ENCODE measurements at places on chromosomes 11 and 22. TPM values are rescaled to one million over a fixed set of nuclear protein-coding genes. Genes with fewer than 3 reads are reported as not detected.

GRCh38 chr11:116984589-116984988 lies 113.6 kb downstream of the SIK3 start:
- DNase-seq = peak; percentile 93

Gene DEPDC7
- 53.8 TPM for total RNA-seq

DNA sequence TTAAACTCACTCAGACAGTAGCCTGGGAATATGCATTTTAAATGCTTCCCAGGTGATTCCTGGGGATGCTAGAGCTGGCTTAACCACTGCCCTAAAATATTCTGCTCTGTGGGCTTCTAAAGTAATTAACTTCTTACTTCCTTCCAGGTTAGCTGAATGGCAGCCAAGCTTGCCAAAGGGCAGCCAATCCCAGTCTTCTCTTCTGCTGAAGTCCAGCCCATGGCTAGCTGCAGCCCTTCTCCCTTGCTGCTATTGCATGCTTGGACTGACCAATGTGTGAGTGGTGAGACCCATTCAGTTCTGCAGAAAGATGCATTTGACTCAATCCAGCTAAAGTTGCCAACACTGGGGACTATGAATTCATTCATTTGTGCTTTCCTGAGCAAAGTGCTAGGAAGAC lies 411.9 kb downstream of the SOX6 start:
- no peak for DNase-seq

DNA sequence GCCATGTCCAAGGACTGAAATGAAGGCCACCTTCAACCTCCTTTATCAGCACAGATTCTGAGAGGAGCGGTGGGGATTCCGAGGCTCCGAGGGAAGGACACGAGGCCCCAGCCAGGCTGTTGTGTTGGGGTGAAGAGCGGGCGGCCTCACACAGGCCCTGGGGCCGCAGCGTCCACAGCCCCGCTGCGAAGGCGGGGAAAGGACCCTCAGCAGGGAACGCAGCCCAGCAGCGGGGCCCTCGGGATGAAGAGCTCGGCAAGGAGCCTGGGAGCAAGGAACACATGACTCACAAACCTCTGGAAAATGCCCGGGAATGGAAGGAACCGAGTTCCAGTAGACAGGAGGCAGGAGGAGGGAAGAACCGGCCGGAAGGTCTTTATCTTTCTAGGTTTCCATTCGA lies 227.2 kb downstream of the BRD1 start:
- no peak for DNase-seq

Gene DEFB131B
- total RNA-seq = not detected

- DNase-seq = peak; percentile 30
These were observed 57.4 kb downstream of the CHST1 start for GRCh38 chr11:45607995-45608394.

Gene GUCY1A2
- total RNA-seq = not detected

DNA sequence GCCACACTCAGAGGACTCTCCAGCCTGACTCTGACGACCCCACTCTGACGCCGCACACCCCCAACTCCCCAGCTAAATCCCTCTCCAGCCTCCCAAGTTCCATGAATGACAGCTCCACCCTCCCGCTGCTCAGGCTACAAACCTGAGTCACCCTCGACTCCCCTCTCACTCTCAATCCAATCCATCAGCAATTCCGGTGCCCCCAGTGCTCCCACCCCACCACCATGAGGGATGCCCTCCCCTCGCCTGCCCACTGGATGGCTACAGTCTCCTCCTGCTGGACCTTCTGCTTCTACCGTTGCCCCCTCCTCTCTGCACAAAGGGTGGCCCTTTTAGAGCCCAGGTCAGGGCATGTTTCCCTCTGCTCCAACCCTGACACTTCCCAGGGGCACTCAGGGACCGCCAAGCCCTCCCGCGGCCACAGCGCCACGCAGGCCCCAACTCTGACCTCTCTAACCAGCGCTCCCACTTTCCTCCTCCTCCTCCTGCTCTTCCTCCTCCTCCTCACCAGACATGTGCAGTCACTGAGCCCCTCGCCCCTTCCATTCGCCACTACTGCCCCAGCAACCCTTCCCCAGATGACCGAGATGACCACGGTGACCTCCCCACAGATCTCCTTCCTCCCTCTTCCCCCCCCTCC lies 69.5 kb upstream of the NUP50 start:
- DNase-seq = no peak

DNA sequence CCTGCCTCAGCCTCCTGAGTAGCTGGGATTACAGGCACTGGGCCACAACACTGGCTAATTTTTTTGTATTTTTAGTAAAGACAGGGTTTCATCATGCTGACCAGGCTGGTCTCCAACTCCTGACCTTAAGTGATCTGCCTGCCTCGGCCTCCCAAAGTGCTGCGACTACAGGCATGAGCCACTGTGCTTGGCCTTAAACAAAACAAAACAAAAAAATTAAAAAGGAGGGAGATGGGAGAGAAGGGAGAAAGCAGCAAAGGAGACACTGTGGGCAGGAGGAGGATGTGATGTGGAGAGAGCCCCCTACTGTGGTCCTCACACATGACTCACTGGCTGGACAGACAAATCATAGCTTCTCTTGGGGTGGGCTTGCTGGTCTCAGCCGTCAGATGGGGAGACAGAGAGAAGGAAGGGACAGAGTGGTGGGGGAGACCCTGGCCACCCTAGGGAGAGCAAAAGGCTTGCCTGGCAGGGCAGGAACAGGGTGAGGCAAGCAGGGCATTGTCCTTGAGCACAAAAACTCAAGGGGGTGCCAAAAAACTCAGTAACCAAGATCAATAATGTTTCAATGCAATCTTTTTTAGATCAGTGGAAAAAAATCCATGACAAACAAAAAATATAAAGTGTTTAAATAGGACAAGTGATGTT lies 31.6 kb downstream of the TPST2 start:
- no peak for DNase-seq

Gene LARGE2
- not detected for total RNA-seq

- peak; percentile 45 for DNase-seq
These were observed 51.2 kb upstream of the EMID1 start for GRCh38 chr22:29154364-29155048.

DNA sequence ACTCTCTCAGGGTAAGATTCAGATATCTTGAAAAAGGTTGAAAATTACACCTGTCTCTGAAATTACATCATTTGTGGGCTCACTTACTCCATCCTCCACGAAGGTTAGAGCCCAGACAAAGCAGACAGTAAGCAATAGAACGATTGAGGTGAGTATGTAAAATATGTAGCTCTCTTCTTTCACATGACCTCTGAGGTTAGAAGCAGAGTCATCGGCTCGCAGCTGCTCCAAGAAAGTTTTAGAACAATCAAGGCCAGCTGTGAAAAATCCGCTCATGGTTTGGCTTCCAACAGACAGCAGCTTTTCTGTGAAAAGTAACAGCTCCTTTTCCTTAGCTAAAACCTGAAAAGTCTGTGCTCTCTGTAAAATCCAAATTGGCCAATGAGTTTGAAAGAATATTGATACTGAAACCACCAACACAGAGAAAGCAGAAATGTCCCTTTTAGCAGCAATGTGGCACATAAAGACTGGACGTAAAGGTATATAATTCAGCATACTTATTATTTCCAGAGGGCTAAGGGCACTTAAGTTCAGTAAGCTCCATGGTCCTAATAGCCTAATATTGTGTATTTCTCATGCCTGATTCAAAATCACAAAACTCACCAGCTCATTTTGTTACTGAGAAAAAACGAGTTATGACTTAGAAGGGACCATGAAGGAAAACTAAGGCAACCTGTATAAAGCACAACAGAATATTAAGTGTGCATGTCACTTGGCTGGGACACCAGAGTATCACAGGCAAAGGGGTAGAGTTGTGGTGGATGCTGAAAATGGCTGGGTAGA lies 78.2 kb downstream of the FAM76B start:
- peak; percentile 46 for DNase-seq

GRCh38 chr11:75403983-75404658 lies 4.8 kb downstream of the RPS3 start:
- no peak for DNase-seq

DNA sequence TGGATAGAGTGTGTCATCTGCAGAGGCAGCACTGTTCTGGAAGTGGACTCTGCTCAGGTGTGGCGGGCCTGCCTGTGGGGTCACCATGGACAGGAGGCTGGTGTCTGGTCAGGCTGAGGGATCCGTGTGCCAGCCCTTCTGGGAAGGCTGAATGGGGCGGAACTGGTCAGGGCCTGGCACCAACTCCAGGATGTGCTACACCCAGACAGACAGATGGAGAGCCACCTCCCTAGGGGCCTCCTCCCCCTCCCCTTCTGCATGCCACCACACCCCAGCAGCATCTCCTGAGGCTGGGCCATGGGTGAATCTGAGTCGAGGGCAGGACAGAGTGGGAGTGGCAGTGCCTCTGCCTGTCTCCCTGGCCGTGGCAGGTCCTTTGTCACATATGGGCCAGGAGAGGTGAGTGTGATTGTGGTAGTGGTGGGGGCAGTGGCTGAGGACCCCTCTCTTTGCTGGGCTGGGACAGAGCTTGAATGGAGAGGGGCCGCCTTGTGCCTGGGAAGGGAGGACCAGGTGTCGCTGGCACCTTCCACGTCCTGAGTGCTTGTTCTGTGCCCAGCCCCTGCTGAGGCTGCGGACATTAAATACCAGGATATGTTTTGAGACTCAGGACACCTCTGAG lies 29.1 kb downstream of the ST3GAL4 start:
- DNase-seq = no peak

DNA sequence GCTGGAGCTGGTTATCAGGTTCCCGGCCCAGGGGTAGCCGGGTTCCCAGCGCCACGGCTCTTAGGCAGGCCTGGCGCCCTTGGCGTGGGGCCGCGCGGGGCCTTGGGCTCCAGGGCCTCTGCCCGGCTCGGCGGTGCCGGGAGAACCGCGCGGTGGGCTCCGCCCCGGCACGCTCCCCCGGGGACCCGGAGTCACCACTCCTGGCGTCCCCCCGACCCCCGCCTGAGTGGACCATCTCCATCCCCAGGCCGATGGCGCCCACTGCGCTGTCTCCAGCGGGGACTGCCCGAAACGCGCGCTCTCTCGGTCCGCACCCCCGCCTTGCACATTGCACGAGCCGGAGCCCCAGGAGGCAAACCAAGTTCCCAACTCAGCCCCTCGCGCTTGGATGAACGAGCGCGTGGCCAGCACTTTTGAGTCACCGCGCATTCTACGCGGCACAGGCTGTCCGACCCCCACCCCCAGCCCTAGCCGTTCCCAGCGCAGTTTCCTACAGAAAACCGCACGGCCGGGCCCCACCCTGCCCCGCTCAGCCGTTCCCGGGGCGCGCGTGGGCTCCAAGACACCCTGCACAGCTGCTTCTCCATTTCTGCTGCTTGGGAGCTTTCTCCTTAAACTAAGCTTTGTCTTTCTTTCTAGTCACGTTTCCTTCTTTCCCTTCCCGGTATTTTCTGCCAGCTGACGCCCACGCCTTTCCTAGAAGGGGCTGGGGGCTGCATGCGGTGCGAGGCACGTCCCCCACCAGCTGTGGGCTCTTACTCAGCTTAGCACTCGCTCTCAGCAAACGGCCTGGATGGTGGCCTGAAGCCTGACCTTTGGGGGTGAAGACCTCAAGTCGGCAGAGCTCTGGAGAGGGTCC lies 650 bp upstream of the CHID1 start:
- DNase-seq = peak; percentile 56

DNA sequence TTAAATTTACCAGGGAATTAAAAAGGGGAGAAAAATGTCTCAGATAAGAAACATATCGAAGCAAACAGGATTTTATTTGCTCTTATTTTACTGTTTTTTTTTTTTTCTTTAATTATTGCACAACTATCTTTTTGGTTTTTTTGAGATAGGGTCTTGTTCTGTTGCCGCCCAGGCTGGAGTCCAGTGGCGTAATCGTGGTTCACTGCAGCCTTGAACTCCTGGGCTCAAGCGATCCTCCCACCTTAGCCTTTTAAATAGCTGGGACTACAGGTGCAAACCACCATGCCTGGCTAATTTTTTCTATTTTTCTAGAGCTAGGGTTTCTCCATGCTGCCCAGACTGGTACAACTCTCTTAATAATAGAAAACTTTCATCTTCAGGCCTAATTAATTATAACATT lies 32.5 kb downstream of the DRG1 start:
- DNase-seq = no peak

DNA sequence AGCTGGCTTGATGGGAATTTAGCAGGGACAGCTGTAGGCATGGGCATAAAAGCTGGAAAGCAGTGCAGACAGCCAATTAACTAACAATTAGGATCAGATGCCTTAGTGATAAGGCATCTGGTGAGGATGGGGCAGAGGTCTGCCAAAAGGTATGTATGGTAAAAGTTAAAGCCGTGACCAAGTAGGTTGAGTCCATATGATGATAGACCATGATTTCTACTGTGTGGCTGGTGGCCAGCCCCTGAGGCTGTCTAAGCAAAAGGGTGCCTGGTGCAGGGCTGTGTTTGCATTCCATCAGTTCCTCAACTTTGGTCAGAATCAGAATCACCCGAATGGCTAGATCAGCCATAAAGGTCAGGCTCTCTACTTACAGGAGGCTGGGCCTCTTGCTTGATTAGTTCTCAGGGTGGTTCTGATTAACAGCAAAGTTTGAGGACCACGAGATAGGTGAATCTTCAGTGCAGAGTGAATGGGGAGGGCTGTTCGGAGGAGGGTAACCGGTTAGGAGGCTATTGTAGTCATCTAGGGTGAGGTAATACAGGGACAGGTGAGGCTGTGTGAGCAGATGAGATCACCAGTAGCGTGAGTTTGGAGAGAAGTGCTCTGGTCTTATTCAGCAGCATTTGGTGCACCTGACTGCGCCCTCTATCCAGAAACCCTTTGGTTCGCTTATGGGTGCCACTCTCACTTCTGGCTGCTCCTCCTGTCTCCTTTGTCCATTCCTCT lies 27.2 kb downstream of the PPFIBP2 start:
- DNase-seq = no peak

DNA sequence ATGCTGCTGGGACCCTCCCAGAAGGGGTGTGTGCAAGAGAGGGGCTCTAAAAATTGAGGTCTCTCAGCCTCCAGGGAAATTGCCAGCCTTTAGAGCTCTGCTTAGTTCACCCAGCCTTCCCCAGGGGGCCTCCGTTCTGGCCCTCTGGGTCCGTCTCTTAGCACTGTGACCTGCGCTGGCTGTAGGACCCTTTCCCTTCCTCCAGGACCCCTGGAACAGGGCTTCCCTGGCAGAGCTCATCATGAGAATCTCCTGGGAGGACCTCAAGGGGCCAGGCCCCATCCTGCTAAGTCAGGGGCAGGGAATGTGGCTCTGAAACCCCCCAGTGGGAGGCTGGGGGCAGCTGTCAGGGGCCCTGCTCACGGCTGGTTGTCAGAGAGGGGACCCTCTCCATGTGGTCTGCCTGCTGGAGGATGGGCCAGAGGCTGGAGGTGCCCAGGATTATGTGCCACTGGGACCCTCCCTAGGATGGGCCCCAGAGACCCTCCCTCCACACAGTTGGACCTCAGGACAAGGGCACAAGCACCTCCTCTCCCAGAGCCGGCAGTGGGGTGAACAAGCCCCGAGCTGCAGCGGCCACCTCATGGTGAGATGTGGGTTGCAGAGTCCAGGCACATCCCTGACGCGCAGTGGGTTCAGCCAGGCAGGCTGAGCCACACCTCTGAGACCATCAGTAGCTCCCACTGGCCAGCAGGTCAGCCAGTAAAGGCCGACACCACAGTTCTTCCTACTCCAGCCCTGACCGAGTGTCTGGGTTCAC lies 27.1 kb upstream of the GAL start:
- no peak for DNase-seq

Data from LHCN-M2 (cell line).